ENCODE measurements at places on chromosomes 6 and 20.
A peak's percentile ranks its signal among the peaks of the same experiment; 100 is the strongest.

DNA sequence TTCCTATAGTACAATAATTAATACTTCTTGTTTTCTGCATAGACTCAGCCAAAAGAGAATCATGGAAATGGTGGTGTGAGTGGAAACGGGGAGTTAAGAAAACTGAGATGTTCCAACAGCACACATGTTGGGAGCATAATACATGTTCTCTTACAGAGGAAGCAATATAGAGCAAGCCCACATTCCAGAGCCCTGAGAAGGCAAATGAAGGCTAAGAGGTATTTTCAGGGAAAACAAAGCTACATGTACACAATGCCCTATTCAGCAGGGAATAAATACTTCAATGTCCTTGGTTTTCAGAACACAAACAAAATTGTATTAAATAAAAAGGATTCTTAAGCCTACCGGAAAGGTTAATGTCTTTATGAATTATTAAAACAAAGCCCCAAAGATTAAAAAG lies 35.1 kb upstream of the SMIM8 start:
- DNase-seq = no peak

DNA sequence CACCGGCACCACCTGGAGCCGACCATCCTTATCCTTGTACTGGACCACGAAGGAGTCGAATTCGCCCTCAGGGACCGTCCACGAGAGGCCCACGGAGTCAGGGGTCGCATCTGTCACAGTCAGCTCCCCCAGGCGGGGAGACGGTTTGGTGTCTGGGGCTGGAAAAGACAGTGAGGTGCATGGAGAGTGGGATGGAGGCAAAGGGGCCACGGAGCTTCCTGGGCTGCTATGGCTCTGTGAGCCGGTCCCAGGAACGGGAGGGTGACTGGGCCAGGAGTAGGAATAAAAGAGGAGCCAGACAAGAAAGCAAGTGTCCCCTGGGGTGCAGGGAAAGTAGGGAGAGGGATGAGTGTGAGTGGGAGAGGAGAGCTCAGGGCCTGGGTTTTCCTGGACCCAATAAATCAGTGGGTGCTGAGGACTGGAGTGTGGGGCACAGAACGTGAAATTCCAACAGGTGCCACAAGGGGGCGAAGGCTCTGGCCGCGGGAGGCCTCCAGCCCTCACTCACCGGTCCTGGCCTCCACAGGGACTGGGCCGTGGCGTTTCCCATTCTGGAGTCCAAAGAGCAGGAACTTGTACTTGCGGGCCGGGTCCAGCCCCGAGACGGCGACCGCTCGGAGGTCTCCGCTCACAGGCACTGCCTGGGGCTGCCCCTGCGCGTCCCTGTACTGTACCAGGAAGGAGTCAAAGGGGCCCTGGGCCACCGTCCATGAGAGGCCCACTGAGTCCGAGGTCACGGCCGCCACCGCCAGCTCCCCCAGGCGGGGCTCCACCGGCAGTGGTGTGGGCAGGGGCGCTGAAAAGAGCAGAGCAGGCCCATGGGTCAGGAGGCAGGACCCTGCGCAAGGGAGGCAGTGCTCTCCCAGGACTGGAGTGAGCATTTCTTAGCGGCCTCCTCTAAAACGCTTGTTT lies 9.9 kb downstream of the CYP21A2 start:
- DNase-seq = peak; percentile 47

DNA sequence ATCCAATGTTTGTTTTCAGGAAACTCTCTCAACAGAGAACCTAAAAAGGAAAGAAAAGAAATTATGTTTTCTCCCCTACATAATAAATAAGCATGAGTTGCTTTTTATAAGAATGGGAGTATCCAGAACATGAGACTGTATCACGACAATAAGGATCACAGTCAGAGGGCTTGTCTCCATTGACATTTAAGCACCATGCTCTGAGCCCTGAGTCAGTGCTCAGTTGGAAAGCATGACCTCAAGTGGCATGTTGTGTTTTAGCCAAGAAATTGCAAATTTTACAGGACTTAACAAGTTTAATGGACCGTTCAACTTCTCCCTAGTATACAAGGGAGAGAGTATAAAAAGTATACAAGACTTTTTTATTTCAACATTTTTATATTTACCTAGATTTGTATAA lies 431.6 kb downstream of the GJA1 start:
- no peak for DNase-seq

DNA sequence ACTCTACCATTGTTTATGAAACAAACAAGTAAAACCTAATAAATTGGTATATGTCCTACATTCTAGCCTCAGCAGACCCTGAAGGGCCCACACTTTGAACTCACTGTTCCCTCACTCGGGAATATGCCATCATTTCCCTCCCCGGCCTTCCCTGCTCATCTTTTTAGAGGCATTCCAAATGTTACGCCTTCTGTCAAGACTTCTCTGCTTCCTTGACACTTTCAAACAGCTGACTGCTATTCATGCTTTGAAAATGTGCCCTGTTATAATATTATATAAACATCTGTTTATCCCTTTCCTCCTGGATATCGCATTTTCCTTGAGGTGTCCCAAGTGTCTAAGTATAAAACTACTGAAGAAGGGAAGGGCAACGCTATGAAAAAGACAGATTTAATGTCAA lies 249.5 kb upstream of the THEMIS start:
- no peak for DNase-seq

GRCh38 chr20:30484009-30484748 lies 773.3 kb upstream of the DEFB115 start:
- no peak for DNase-seq

DNA sequence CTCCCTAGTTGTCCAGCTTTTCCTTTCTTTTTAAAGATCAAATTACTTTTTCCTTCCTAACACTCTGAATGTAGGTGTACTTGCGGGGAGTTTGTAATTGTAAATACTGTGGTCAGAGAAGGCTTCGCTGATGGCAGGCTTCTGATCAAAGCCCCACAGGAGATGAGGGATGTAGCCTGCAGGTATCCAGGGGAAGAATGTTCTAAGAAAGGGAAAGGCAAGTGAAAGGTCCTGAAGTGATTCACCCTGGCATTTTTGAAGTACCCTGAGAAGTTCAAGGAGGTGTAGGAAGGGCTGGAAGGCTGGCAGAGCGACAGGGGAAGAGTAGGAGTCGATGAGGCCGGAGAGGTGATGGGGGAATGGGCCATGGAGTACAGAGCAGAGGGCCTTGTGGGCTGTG lies 38.2 kb upstream of the CCN6 start:
- DNase-seq = no peak

DNA sequence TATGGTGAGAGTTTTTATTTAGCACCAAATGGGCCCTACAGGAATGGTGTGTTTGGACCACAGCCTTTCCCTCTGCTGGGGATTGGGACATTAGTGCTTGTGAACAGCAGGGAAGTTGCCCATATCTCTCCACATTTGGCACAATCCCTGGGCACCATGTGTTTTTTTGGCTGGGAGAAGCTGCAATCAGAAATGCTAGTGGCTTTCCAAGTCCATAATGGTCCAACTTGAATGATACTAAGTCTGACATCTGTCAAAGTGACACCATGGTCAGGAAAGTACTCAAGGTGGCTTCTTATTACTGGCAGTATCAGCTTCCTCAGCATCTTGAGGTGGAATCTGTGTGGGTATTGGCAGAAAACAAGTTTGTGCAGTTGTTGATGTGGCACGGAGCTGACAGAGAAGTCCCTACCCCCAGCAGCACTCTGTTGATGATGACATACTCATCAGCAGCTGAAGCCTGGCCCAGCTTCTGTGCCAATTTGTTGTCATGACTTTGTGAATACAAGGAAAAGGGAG lies 53.0 kb downstream of the SASH1 start:
- no peak for DNase-seq

GRCh38 chr20:49838546-49838945 lies 25.9 kb downstream of the SLC9A8 start:
- no peak for DNase-seq

DNA sequence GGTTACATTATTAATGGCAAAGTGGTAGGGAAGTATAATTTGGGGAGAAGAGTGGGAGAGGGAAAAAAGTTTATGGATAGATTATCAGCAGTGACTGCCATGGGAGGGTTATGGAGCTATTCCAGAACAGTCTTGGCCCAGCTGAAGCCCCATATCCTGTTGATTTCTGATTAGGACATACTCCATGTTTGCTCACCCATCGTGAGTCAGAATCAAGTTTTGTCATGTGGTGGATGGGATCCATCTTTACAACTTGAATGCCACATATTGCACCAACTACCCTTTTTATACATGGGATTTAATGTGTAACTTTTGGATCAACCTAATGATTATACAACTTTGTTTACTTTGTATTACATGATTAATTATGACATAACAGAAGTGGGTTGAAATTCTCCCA lies 217.0 kb downstream of the HAO1 start:
- no peak for DNase-seq

GRCh38 chr20:59813126-59813947 lies 120.1 kb downstream of the SYCP2 start:
- no peak for DNase-seq

DNA sequence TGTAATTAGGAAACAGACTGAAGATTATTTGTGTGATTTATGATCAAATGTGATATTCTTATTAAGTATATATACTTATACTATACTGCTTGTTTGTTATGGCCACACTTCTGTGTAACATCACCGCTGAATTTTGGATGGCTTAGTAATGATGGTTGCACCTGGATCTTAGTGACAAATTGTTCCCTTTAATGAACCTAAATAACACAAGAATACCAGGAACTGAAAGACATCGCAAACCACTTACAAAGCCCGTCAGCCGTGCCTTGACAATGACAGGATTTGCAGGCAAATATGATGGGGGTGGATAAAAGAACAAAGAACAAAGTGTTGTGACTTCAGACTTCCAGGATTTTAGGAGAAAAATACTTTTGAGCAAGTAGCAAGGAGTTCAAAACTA lies 67.1 kb downstream of the LAMP5 start:
- peak; percentile 22 for DNase-seq

DNA sequence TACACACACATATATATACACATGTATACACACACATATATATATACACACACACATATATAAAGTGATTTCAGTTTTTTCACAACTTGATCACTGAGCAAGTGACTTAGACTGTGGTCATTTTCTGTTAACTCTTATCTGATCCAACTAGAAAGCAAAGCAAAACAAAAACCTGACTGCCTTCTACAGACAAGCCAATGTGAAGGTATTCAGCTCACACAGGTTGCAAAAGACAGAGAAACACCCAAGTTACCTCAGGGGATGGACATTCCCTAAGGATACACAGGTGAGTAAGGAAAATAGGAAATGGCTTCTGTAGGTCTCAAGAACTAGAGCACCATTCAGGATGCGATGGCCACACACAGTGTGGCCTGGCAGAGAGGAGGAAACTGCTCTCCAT lies 58.4 kb upstream of the IER3 start:
- no peak for DNase-seq

DNA sequence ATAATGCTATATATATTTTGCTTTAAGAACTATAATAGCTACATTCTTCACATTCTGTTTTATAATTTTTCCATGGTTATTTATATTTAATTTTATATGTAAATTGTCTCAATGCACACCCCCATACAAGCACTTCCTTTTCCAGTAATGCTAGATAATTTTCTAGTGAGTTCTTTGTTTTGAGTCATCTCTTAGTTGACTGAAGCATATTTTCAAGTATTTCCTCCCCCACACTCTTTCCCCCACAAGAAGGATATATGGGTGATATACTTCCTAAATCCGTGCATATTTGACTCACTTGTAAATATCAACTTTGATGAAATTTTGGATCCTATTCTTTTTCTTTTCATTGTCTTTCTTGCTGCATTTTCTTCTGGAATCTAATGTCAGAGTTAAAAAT lies 82.1 kb upstream of the SRSF6 start:
- DNase-seq = no peak

Measured in inflammatory macrophage treated with lipopolysaccharide for 4 hours (primary cell).